ENCODE measurements at places on chromosomes 6 and 20.

- DNase-seq, result no peak
Observed at GRCh38 chr20:23658336-23658735, 20.6 kb upstream of the CST3 start.

DNA sequence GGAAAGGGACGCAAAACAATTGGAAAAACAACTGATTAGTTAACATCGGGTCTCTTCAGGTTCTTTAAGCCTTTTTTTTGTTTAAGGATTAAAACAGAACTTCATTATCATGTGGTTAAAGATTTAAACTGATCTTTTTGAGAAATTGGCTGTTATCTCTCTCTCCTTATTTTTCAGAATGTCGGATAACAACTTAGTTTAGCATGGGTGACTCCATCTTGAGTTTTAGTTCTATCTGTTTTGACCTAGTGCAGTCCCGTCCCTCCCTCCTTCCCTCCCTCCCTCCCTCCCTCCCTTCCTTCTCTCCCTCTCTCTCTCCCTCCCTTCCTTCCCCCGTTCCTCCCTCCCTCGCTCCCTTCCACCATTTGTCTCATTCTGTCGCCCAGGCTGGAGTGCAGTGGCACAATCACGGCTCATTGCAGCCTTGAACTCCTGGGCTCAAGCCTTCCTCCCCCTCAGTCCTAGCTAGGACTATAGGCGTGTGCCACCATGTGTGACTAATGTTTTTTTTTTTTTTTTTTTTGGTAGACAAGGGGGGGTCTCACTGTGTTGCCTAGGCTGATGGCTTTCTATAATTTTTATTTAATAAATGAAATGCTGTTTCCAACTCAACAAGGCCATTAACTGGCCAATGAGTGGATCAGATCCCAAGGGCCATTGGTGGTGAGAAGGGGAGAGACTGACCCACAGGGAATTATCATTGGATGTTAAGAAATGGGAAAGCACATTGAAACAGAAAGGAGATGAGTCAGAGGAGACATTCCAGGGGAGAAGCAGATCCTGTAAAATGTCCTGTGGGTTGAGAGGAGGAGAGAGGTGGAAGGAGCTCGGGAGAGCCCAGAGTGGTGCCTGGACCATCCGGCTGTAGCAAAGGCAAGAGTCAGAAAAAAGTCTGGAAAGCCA, 13.6 kb downstream of the BAK1 start:
- no peak for DNase-seq

- DNase-seq, result peak; percentile 43
Observed at GRCh38 chr6:106339334-106340029, 13.9 kb upstream of the ATG5 start.

DNA sequence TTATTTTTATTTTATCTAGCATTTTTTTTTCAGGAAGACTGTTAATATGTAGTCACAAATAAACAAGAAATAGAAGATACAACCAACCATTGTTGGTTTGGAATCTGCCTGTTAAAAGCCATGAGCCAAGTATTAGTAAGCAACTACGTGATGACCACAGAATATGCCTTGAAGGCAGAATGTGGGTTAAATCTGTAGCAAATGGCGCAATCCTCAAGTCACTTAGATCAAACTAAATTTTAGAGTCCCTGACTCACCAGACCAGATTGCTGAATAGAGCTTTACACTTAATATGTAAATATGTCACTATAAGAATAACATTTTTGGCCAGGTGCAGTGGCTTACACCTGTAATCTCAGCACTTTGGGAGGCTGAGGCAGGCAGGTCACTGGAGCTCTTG, 800.1 kb upstream of the CITED2 start:
- no peak for DNase-seq

DNA sequence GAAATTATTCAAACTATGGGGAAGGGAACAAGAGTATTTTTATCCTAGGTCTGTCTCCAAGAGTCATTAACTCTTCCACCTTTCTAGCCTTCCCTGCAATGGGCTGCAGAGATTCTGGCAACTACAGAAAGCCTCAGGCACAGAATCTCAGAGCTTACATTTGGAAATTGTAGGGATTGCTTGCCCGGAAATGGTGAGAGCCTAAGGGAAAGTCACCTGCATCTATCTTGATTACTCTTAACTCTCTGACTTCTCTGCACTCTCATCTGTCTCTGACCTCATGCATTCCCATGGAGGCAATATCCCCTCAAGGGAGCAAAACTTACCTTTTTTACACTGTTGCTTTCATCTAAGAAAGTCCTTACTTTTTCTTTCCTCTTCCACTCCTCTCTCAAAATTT, 513.2 kb upstream of the MARCKS start:
- no peak for DNase-seq

DNA sequence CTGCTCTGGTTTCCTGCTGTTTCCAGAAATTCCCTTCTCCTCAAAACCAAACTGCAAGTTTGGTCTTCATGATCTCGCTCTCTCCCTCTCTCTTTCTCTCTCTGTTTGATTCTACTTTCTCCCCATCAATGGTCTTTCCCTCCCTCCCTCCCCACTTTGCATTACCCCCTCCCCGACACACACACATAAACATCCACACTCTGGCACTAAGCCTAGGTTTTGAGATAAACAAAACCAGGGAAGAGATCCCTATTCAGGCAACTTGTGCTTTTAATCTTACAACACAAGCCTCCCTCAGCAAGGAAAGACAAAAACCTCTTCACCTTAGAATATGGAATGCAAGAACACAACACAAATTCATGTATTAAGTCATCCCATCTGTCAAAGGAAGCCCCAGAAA, 73.5 kb upstream of the PTPRT start:
- DNase-seq, result no peak

- no peak for DNase-seq
Observed at GRCh38 chr20:17868700-17869231, 99.8 kb downstream of the SNX5 start.

GRCh38 chr6:139306291-139306981, 14.6 kb upstream of the TXLNB start:
- no peak for DNase-seq

- DNase-seq, result no peak
Observed at GRCh38 chr20:47758517-47759450, 26.5 kb downstream of the SULF2 start.

GRCh38 chr20:11906626-11907480, 10.8 kb upstream of the BTBD3 start:
- no peak for DNase-seq

DNA sequence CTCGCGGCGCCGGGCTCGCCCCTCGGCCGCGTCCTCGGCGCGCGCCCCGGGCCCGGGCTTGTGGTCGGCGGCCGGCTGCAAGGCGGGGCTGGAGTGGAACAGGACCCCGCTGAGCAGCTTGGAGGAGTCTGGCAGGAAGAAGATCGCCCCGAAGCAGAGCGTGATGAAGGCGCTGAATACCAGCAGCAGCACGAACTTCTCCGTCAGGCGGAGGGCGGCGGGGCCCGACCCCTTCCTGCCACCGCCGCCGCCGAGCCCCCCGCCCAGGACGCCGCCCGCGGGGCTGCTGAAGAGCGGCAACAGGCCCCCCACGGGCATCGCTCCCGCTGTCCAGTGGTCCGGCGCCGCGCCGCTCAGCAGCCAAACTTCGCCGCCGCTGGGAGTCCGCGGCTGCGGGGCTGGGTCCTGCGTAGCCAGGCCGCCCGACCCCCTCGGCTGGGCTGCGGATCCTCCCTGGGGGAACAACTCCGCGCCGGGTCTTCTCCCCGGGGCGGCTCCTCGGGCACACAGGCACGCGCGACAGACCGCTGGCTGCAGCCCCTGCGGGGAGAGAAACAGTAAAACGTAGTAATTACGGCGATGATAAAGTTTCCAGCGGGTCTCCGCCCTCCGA, 707 bp downstream of the MAN1A1 start:
- no peak for DNase-seq

DNA sequence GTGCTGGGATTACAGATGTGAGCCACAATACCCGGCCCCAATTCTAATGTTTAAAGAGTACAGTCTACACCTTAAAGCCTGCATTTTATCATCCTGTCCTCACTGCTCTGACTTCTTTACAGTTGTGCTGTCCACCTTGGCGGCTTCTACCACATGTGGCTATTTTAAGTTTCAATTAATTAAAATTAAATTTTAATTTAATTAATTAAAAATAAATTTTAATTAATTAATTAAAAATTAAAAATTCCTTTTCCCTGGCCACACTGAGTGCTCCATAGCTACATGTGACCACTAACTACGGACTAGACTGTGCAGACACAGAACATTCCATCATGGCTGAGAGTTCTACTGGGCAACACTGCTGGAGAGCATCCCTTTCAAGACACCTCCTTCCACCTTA, 27.4 kb downstream of the ATP9A start:
- DNase-seq, result no peak

DNA sequence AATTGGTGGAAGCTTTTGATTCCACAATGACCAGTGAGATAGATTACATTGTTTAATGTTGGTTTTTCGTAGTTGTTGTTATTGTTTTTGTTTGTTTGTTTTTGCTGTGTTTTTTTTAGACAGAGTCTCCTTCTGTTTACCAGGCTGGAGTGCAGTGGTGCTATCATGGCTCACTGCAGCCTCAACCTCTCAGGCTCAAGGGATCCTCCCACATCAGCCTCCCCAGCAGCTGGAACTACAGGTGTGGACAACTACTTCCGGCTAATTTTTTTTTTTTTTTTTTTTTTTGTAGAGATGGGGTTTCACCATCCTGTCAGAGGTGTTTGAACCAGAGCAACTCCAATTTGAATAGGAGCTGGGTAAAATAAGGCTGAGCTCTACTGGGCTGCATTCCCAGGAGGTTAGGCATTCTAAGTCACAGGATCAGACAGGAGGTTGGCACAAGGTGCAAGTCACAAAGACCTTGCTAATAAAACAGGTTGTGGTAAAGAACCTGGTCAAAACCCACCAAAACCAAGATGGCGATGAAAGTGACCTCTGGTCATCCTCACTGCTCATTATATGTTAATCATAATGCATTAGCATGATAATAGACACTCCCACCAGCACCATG, 10.9 kb upstream of the AKAP12 start:
- no peak for DNase-seq

DNA sequence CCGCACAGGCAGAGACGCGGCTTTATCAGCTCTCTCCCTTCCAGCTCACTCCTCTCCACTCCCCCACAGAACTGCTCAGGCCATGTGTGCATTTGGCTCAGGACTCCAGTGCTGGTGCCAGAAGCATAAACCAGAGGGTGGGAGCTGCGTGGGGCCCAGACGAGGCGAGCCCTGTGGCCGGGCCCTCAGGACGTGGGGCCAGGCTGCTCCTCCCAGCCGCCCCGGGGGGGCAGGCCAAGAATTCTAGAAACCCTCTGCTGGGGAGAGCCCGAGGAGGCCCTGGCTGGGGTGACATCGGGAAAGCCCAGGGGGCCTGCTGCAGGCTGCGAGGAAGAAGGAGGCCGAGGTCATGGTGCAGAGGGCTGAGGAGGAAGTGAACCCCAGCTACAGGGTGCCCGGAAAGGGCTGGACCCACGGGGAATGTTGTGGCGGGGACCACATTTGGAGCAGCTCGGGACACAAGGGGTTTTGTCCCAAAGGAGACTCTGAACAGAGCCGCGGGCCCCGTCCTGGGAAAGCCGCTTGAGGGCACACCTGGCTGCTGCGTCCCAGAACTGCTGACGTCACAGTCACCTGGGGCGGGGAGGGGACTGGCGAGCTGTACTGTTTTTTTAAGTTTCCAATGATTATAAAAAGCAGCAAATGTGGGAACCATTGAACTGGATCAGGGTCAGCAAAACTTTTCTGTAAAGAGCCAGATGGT, 107.1 kb downstream of the BANF2 start:
- peak; percentile 89 for DNase-seq
